HEK293T (cell line): ENCODE measurements at places on chromosomes 11 and 22.

- DNase-seq, result no peak
Observed at GRCh38 chr22:23230348-23231068, 50.2 kb downstream of the BCR start.

GRCh38 chr11:133656082-133656635, 123.9 kb upstream of the OPCML start:
- DNase-seq, result no peak

DNA sequence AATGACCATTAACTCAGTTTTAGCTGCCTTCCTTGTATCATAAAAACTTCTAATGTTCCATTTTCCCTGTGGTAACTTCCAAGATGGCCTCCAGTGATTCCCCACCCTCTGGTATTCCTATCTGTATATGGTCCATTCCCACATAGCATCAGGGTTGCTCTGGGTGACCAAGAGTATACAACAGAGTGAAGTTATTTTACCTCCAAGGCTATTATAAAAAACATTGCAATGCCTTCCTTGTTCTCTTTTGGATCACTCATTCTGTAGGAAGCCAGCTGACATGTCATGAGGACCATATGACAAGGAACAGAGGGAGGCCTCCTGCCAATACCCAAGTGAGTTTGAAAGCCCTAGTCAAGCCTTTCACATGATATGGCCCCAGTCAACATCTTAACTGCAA, 30.1 kb downstream of the ZNF280B start:
- no peak for DNase-seq

- no peak for DNase-seq
Observed at GRCh38 chr11:88511006-88511405, 173.5 kb upstream of the CTSC start.

DNA sequence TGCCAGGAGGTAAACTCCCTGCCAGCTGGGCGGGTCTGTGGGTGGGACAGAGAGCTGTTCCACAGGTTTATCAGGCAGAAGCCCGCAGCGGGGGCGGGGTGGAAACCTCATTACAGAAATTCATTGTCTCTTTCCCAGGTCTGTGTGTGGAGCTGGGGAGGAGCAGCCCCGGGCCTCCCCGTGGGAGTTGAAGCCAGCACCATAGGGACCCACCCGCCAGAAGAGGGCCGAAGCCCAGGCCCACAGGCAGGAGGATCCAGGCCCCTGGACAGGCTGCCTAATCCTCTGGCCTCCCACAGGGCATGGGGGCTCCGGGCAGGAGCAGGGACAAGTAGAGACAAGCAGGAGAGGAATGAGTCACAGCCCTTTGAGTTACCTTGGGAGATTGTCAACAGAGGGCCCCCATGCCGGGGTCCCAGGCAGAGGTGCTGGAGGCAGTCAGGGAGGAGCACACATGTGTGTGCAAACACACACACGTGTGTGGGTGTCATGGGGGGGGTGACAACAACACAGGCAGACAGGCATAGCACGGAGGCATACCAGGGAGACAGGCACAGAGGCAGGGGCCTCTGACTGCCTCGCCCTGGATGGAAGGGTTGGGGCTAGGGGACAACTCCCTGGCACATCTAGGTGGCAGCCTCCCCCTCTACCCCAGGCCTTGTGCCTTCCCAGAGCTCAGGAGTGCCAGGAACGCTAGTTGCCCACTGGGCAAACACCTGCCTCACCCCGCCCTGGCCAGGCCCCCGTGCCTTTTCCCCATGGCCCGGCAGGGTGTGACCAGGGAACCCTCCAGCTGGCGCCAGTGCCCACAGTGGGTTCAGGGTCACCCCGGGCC, 1.4 kb downstream of the CDC42BPG start:
- no peak for DNase-seq

GRCh38 chr22:34951212-34951611, 114.7 kb upstream of the ISX start:
- DNase-seq, result no peak

DNA sequence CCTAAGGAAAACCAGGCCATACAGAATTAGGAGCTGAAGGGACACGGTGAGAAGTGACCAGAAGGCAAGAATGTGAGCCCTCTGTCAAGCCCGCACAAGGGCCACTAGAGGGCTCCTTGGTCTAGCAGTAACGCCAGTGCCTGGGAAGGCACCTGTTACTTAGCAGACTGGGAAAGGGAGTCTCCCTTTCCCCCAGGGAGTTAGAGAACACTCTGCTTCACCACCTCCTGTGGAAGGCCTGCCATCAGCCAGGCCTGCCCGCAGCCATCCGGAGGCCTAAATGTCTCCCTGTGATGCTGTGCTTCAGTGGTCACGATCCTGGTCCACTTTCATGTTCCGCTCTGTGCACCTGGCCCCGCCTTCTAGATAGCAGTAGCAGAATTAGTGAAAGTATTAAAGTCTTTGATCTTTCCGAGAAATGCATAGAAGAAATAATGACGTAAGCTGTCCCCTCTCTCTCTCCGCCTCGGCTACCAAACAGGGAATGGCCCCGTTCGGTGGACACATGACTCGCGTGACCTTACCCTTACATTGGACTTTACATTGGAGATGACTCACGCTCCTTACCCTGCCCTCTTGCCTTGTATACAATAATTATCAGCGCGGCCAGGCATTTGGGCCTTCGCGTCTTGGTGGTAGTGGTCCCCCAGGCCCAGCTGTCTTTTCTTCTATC, 10.7 kb upstream of the GSTP1 start:
- no peak for DNase-seq

DNA sequence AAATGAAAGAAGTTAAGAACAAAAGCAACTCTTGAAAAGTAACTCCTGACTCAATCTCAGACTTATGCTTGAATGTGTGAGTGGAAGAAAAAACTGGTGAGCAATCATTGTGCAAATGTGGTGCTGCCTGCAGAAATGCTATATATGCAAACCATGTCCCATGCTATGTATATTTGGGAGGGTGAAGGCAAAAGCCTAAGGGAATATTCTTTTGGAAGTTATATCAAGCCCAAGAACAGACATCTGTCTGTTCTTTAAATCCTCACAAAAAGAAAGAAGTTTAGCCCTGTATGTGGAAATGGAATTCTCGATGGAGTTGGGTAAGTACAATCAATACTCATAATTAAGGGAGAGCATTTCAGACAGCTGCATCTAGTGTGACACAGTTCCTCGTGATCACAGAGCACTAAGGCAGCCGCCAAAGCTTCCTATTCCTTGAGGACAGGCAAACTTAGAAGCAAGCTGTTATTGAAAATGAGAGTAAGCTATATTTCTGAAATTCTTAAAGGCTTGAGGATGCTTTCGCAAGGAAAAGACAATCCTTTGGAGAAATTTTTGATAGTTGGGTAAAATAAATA, 406.5 kb upstream of the CHORDC1 start:
- no peak for DNase-seq

- no peak for DNase-seq
Observed at GRCh38 chr11:24056051-24056450, 440.8 kb upstream of the LUZP2 start.

DNA sequence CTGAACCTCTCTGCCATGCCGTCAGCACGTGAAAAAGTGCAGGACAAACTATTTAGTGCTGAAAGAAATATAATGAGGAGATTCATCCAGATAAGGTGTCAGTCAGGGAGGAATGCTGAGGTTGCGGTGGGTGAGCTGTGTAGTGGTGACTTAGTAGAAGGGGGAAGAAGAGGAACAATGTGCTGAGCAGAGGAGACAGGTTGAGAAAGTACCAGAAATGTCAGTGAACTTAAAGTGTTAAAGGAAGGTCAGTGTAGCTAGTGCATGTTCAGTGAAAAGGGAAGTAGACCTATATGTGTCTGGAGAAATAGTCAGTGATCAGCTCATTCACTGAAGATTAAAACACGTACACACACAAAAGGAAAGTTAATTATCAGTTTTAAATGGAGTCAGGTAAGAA, 237.6 kb upstream of the CCDC179 start:
- DNase-seq, result no peak

- no peak for DNase-seq
Observed at GRCh38 chr22:26768952-26769351, 111.6 kb downstream of the MIAT start.

DNA sequence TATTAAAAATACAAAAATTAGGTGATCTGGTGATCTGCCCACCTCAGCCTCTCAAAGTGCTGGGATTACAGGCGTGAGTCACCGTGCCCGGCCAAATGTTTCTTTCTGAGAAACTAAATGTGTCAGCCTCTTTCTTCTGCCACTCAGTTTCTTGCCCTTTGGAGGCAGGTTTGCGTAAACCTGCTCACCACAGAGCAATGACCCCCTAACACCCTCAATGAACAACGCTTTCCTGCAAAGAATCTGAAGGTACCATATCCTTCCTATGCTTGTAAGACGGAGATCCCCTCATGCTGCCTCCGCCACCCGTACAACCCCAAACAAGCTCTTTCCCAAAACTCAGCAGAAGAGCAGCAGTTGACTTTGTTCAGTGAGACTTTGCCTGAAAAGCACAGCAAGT, 38.7 kb upstream of the TTLL12 start:
- no peak for DNase-seq

DNA sequence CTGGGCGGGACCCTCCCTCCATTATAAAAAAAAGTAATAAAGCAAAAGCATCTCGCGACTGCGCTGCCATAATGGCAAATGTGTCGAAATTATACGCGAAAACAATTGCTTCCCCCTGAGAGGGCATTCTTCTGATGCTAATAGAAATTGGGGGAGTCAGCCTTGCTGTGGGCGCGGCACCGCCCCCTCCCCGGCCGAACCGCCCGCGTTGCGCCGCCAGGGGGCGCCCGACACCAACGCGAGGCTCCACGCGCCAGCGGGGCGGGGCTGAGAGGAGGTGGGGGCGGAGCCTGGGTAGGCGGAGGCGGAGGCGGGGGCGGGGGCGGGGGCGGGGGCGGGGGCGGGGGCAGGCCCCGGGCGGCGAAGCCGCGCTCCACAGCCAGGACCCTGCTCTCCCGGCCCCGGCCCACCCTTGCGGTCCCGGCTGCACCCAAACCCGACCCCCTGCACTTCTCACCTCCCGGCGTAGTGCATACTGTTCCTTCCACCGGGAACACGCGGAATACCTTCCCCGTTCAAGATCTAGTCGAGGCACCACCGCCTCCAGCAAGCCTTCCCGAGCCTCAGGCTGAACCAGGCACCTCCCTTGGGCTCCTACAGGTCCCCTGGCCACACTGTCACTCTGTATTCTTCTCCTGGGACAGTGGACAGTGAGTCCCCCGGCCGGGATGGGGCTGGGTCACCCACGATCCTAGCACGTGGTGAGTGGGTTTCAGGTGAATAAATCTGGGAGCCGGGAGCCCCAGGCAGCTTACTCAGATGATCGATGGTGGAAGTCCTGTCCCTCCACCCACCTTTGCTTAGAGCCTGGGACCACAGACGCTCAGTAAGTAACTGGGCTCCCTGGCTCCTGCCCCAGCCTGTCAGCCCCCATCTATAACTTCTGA, 15.5 kb upstream of the UPK3A start:
- peak; percentile 91 for DNase-seq

GRCh38 chr11:22656130-22656529, 10.3 kb upstream of the GAS2 start:
- DNase-seq, result no peak

DNA sequence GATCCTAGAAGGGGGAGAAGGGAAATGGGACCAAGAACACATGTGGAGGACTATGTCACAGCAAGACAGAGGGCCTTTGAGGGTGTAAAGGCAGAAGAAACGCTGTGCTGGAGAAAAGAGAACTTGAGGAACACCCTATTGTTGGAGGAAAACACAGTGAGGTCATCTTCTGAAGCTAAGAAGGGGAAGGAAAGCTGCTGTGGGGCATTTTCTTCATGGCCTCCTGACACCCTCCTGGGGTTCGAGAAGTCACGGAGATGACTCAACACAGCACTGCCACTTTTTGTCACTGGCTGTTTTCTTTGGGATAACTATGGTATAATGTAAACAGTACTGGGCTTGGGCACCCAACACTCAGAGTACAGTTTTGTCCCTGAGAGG, 492.6 kb upstream of the CADM1 start:
- no peak for DNase-seq

DNA sequence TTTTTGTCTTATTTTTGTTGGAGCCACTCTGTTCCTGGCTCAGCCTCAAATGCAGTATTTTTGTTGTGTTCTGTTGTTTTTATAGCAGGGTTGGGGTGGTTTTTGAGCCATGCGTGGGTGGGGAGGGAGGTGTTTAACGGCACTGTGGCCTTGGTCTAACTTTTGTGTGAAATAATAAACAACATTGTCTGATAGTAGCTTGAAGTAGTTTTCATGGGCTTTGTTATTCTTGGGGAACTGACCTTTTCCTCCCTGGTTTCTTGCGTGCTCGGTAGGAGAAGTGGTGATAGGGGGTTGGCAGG, 6.0 kb upstream of the MCM5 start:
- DNase-seq, result no peak

GRCh38 chr11:119338965-119339588, 1.6 kb downstream of the C1QTNF5 start:
- no peak for DNase-seq

DNA sequence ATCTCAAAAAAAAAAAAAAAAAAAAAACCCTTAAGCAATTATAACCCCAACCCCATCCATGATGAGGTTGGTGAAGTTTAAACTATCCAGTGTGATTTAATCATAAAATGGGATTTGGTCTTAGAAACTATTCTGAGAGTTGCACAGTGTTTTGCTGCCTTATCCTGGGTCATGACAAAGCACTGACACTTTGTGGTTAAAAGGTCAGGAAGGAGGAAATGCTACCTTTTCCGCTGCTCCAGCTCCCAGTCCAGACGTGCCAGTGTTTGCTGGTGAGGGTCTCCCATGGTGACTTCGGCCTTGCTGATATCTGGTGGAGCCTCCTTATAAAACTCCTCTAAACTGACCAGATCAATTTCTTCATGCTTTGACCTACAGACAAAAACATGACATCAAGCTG, 14.5 kb downstream of the THOC5 start:
- DNase-seq, result no peak

GRCh38 chr11:101126551-101127196, 2.9 kb downstream of the PGR start:
- DNase-seq, result no peak

GRCh38 chr22:50310949-50311444, 3.6 kb upstream of the PLXNB2 start:
- DNase-seq, result no peak

DNA sequence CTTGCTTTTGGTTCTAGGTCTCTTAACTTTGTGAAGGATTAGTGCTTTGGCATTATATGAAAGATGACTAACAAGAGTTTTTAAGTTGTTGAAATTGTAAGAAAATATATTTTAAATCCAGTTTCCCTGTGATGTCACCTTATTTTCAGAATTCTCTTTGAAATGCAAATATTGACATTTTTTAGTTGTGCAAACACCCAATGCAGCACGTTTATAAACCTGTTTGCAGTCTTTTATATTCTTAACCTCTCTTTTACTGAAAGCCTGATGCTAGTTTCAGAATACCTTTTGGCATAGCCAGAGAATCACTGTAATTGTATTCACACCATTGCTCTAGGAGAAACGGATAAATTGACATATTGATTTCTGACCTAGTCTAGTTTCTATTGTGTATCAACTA, 42.8 kb upstream of the SLC37A2 start:
- DNase-seq, result no peak

GRCh38 chr11:30499940-30500339, 86.2 kb downstream of the MPPED2 start:
- no peak for DNase-seq

- DNase-seq, result no peak
Observed at GRCh38 chr11:78365381-78365792, 52.2 kb downstream of the GAB2 start.
